T47D (cell line): ENCODE measurements at places on chromosomes 12 and 14.
A peak's percentile ranks its signal among the peaks of the same experiment; 100 is the strongest.

DNA sequence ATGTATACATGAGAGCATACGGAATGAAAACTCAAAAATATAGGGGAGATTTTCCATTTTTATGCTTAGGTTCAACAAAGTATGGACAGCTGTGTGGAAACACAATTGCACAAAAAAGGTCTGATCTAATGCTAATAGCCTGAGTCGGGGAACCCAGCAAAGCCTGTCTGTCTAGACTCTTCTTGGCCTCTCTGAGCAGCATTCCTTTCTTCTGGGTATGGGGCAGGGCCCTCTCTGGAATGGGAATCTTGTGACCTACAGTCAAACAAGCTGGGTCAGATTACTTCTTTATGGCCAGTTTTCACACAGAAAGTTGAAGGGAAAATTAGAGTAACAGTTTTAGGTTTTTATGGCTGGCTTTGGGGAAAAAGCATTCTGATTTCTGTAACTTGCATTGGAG lies 534.0 kb upstream of the LMO3 start:
- DNase-seq = peak; percentile 49

DNA sequence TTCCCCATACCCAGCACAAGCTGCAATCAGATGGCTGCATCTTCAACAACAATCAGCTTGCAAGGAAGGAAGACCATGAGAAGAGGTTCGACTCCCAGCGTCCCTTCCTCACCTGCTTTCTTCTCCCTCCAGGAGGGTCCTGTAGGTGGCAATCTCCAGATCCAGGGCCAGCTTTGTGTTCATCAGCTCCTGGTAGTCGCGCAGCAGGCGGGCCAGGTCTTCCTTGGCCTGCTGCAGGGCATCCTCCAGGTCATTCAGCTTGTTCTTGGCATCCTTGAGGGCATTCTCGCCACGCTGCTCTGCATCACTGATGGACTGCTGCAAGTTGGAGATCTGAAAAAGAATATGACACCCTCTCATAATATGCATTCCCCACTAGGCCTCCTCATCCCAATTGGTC lies 4.0 kb downstream of the KRT1 start:
- no peak for DNase-seq

DNA sequence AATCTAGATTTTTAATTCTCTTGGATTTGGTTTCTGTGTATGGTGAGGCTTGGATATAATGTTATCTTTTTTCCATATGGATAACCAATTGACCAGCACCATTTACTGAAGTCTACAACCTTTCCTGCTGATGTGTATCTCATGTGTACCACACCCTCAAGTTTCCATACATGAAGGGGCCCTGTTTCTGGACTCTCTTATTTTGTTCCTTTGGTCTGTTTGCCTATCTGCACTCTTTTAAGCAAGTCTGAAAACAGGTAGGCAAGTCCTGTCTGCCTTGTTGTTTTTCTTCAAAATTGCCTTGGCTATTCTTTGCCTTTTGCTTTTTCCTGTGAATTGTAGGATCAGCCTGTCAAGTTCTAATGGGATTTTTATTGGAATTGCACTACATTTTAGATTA lies 44.6 kb downstream of the MAX start:
- DNase-seq = no peak

GRCh38 chr12:86543716-86544115 lies 287.5 kb upstream of the MGAT4C start:
- DNase-seq = no peak

DNA sequence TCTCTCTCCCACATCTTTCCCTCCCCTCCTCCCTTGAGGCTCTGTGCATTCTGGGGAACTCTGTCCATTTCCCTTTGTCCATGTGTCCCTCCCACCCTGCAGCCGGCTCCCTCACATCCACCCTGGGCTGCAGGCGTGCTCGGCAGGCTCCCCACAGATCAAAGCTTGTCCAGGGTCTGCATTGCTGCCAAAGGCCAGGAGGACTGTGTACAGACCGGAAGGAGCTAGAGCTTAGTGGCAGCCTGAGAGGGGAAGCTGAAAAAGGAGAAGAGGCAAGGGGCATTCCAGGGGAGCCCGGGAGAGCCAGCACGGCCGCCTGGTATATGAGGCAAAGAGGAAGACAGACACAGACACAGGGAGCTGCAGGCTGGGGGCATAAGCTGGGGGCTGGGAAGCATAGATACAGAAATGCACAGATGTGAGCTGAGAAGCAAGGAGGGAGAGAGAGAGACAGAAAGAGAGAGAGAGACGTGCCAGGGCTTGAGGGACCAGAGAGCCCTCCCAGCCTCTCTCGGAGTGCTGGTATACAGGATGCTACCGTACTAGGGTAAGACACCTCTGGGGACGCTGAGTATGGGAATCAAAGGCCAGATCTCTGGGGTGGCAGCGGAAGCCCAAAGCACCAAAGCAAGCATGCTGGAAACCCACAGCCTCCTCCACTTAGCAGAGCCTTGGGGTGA lies 3.3 kb downstream of the CD4 start:
- no peak for DNase-seq

GRCh38 chr12:52156757-52157565 lies 34.9 kb downstream of the KRT80 start:
- DNase-seq = peak; percentile 81

DNA sequence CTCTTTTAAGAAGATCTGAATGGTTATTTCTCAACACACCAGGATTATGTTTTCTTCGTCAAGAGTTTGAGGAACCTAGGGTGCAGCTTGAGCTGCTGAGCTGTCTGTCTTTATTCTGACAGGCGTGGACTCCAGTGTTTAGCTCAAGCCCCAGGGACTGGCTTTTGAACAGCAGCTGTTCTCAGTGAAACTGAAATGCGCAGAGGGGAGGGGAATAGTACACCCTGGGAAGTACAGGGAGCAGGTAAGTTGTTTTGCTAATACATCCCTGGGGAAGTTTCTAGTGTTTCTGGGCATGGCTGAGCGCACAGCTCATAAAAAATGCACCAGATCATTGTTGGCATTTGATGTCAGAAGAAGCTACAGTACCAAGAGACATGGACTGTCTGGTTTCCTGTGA lies 659.8 kb downstream of the DIO2 start:
- no peak for DNase-seq

DNA sequence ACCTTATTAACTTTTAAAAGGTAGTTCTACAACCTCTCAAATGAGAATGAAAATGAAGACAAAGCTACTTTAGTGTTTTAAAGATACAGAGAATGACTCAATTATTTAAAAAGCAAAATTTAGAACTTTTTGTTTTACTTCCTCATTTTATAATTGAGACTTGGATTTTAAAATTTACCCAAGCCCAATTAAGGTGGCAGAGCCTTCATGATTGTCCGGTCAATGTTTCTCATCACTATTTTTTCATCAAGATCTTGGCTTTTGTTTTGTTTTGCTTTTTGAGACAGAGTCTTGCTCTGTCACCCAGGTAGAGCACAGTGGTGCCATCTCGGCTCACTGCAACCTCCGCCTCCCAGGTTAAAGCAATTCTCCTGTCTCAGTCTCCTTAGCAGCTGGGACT lies 32.7 kb downstream of the PPP4R3A start:
- DNase-seq = no peak

DNA sequence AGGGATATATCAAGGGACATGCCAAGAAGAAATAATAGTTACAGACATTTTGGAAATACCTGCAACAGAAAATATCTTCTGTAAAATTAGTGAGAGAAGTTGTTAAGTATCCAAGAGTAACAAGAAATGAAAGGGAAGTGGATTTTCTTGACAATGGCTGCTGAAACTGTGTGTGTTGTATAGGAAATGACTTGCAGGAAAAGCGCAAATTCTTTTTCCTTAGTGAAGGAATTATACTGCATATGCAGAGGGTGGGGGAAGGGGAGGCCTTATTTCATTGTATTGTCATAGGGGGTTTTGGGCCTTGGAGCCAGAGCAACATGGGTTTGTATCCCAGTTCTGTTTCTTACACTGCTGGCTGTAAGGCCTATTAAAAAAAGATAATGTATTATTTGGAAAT lies 84.4 kb upstream of the DDHD1 start:
- DNase-seq = no peak

GRCh38 chr12:114974826-114975639 lies 291.1 kb upstream of the TBX3 start:
- DNase-seq = no peak
